ENCODE measurements at places on chromosomes 5 and 9.

DNA sequence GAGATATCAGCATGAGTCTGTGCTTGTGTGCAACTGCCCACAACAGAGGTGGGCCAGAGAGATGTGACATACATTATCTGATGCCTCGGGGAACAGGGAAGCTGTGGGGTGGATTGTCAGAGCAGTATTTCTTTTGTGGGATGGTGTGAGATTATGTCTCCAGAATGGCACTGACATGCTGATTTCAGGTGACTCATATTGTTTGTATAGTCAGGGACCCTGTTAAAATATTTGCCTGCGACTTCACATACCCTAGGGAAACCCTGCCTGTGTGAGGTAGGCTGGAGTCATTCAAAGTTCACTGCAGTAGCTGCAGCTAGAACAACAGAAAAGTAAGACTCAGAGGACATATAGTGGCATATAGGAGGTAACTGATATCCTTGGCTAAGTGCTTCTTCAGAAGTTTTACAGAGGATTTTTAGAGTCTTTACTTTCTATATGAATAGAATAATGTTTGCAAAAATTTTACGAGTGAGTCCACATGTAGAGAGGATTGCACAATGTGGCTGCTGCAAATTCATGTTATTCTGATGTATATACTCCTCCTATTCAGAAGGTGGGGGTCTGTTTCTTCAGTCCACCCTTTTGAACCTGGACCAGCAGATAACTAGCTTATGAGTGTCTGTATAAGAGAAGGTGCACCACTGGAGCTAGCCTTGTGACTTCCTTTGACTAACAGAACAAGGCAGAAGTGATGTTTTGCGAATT lies 89.3 kb downstream of the MACIR start:
- DNase-seq = peak; percentile 38

DNA sequence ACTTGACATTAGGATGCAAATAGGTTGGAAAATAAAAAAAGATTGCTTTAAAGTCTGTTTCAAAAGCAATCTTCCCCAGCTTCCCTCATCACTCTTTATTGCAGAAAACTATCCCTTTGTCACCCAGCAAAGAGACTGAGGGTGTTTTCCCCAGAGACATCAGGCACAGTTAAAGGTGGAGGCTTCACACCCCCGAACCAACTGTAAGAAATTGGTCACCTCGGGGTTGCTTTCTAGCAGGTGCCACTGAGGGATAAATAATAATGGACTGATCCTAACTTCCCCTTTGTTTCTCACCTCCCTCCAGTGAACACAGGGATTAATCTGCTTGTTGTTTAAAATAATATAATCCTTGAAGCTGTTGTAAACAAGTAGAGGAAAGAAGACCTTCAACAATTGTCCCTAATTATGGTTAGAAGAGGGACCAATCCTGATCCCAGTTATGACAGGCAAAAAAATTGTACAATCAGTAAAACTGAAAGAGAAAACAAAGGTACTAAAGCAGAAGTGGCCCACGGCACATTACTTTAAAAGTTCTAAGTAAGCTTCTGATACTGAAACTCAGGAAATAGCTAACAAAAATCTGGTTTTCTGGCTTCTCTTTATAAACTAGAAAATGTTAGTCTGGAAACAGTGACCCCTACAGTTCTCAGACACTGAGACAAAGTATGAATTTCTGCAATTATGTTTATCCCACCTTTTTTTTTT lies 6.6 kb upstream of the PCSK1 start:
- no peak for DNase-seq

DNA sequence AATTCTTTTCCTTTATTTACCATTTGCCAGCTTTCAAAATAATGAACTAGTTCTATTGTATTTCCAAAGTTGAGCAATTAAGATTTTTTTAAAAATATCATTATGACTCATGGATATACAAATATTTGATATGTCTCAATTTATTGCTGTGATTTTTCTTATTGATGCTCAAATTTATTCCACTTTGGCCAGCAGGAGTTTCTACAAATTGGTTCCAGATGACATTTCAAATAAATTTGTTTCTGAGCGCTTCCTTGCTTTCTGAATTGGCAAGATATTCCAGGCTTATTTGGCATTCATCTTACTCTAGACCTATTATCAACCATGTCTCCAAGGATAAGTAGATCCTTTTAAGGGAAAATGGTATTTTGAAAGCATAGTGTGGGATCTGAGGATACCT lies 58.5 kb upstream of the TJP2 start:
- peak; percentile 8 for DNase-seq

DNA sequence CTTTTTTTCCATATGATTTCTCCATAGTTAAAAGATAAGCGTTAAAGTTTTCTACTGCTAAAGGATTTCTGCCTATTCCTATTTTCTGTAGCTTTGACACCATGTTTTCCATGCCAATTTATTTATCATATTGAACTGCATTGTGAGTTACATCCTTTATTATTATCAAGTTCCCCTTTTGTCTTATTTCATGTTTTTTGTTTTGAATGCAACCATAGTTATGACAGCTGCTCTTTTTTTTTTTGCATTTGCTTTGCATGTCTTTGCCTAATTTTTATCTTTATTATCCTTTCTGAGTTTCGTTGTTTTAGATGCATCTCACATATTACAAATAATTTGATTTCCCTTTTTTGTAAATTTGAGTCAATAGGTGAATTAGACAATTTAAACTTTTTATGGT lies 161.5 kb downstream of the DEPDC1B start:
- no peak for DNase-seq

GRCh38 chr5:127068493-127069214 lies 4.6 kb downstream of the C5orf63 start:
- peak; percentile 52 for DNase-seq

- DNase-seq = no peak
Observed at GRCh38 chr5:73096239-73096575, 24.2 kb upstream of the TMEM171 start.

DNA sequence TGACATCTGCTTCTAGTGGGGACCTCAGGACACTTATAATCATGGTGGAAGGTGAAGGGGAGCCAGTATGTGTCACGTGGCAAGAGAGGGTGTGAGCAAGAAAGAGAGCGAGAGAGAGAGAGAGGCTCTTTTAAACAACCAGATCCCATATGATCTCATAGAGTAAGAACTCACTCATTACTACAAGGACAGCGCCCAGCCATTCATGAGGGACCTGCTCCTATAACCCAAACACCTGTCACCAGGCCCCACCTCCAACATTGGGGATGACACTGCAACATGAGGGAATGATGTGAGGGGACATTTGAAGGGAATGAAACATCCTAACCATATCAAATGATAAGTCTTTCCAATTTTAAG lies 427.5 kb downstream of the EFNA5 start:
- no peak for DNase-seq

DNA sequence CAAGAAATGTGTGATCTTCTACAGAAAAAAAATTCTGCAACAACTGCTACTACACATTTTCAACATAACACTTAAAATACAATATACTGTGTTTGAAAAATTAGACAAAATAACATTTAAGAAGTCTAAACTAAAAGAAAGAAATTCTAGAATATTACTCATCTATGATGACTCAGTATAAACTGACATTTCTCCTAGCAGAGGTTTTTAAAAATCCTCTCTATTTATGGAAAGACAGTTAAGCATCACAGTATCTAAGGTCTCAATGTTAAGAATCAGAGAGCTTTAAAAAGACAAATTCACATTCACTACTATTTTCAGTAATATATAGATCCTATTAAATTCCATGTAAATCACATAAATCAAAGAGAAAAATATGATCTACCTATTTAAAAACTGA lies 61.3 kb downstream of the NR2F1-AS1 start:
- DNase-seq = peak; percentile 20

GRCh38 chr5:180801596-180802324 lies 846 bp downstream of the MGAT1 start:
- no peak for DNase-seq

GRCh38 chr9:33446946-33447798 lies at the start of gene AQP3:
TSS of gene AQP3 (minus strand) at chr9:33447593. CDS start at chr9:33447530, 63 bp downstream.
- DNase-seq = peak; percentile 67

DNA sequence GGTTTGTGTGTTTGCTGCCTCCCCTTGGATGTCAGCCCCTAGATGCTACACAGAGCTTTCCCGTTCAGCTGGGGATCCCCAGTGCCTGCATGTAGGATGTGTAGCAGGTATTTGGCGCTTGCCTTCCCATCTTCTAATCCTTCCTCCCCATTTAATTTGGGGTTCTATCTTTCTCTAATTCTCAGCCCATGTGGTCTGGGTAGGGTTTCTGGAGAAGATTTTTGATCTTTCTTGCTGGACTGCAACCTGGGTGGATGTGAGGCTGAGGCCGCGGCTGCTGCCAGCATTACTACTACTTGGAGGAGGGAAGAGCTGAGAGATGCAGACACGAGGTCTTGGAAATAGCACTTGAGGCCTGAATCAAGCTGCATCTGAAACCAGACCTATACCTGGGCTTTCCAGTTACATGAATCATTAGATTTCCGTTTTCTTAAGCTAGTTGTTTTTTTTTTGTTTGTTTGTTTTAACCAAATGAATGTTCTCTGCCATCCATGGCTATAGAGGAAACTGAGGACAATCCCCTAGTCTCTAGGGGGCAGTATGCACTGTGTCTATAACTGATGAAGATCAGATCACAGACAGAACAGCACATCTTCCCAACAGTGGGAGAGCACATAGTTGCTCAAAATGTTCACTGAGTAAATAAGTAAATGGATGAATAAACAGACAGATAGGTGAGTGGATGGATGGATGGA lies 178.6 kb downstream of the FGF18 start:
- DNase-seq = no peak

DNA sequence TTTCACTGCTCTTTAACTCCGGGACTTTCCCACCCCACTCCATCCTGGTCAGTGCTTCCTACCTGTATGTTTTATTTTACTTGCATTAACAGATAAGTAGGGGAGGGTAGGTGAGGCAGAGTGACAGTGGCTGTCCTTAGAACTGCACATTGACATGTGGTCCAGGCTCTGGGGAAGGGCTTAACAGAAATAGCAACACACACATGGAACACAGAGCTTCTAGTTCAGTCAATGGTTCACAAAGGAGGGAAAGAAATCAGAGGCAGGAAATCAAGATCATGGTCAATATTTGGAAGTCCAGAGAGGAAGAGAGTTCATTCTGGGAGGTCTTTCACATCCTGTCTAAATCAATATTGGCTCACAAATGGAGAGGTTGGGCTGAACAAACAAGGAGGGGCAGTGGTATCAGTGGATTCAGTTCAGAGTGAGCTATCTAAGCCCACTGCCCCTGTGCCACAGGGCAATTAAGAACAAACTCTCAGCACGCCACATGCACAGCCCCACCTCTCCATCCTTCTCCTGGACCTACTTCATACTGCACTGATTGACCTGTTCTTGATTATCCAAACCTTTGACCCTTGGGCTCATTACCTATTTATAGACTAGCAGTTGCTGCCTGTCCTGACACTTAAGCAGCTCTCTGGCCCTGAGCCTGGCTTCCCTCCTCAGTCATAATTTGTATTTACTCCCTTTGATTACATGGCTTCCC lies 6.2 kb upstream of the VPS13A start:
- DNase-seq = no peak

- DNase-seq = peak; percentile 53
Observed at GRCh38 chr5:14266171-14266570, 123.0 kb downstream of the TRIO start.

DNA sequence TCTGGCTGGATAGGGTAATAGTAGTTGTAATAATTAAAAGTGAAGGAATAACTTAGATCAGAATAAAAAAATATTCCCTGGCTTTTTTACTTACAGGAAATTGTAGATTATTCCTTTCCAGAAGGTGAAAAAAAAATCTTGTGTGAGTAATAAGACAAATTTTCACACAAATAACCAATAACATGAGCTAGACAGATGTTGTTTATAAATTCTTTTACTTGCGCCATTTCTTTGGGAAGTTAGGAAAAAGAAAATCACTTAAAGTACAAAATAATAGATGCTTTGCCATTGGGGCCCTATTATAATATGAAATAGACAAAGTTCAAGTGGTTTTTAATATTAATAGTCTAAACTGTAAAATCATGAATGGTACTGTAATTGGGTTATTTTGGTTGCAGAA lies 204.1 kb downstream of the ARRDC3 start:
- peak; percentile 4 for DNase-seq

DNA sequence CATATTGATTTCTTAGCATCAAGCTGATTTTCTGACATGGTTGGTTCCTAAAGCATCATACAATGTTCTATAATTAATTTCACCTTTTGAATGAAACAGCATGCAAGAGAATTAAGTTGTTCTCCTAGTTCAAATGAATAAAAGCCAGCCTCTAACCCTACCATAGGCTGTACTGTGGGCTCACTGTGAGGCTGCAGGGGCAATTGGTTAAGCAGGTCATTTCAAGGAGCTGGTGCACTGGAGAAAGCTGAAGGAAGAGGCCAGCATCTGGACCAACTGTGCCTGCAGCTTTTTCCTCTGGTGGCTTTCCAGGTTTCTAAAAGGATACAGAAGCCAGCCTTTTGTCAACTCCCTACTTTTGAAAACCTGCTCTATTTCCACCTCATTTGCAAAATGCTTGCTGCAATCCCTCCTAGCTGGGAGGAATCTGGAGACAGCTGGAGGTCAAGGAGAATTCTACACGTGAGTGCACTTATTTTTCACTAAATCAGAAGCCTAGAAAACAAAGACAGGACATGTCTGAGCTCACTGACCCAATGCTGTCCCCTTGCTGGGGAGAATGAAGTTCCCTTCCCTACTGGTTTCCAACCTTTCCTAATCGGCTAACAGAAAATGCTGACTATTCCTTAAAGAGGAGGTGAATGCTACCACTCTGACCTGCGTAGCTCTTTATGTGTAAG lies 158.9 kb downstream of the APBA1 start:
- DNase-seq = no peak
